ENCODE measurements at places on chromosomes 12 and 14.

DNA sequence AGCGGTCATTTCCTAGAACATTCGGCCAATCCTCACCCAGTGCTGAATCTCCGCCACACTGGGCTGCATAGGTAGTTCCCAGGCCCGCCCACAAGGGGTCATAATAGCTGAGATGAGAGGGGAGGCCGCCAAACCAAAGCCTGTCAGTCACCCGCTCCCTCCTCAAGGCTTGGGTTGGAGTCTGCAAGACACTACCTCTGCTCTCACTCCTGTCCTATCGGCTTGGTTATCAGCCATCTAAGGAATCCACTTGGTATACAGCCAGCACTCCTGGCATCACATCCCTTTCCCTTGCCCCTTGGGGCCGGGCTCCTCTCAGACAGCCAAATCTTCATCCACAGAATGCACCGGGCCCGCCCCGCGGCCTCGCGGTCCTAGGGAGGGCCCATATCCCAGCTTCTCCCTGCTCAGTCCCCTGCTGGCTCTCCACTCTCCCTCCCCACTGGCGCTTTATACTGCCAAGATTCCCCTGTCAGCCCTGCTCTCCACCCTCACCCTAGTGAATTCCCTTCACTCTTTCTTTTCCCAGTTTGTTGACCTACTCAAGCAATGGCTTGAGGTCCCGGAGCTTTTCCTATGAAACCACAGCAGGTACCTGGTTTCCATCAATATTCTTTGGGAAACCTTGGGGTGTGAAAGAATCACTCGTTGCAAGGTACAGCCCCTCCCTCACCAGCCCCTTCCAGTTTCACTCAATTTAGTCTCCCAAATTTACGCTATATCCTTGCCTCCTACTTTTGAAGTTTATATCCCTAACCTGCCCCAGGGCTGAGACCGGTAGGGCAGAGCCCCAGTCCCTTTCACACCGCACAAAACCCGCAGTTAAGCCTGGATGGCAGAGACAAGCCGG, 1.4 kb downstream of the IFFO1 start:
- DNase-seq, result peak; percentile 63

- DNase-seq, result no peak
Measured at GRCh38 chr12:115577401-115577800, 700.1 kb downstream of the MED13L start.

- DNase-seq, result peak; percentile 28
Measured at GRCh38 chr12:26122061-26122680, 2.7 kb downstream of the BHLHE41 start.

GRCh38 chr12:108151533-108152169, 22.6 kb downstream of the WSCD2 start:
- DNase-seq, result no peak

- peak; percentile 13 for DNase-seq
Measured at GRCh38 chr14:106879241-106879640, 1352.9 kb downstream of the TMEM121 start.

- no peak for DNase-seq
Measured at GRCh38 chr12:28164644-28165275, 25.5 kb upstream of the CCDC91 start.

DNA sequence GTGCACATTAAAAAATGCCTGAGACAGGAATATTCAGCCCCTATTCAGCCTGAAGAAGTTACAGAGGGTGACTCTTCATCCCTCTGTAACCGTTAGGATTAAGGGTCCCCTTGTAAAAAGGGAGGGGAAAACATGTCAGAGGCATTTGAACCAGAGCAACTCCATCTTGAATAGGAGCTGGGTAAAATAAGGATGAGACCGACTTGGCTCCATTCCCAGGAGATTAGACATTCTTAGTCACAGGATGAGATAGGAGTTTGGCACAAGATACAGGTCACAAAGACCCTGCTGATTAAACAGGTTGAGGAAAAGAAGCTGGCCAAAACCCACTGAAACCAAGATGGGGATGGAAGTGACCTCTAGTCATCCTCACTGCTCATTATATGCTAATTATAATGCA, 19.9 kb upstream of the MDM1 start:
- peak; percentile 36 for DNase-seq

DNA sequence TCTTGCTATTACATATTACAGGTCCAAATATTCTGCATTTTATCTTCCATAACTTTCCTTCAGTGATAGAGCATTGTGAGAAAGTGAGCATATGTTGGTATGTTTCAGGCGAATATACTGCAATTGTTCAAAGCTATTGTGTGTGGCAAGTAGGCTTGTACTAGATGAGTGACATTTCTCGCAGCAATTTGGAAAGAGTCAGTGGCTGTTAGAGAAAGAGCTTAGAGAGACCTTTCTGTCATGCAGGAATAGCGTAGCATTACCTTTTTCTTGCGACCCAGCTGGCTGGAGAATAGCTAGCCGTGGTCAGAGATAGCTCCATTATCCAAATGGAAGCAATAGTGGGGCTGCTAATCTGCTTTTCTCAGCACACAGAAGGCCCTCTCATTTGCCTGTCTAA, 678.5 kb upstream of the FOXG1 start:
- no peak for DNase-seq

DNA sequence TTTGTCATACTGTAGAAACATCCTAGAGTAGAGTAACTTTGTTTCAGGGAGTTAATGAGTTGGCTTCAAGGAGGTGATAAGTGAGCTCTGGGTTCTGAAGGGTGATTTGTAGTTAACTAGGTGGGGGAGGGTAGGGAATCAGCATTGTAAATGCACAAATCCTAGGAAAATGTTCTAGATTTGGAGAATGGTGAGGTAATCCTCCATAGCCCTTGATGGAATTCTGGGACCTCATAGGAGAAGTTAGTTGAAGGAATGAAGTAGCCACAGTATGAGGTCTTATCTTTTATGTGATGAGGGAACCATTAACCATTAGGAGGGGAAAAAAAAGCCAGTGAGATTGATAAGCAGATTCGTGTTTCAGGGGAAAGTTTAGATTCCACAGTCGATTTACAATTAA, 8.0 kb downstream of the CNOT2 start:
- no peak for DNase-seq

DNA sequence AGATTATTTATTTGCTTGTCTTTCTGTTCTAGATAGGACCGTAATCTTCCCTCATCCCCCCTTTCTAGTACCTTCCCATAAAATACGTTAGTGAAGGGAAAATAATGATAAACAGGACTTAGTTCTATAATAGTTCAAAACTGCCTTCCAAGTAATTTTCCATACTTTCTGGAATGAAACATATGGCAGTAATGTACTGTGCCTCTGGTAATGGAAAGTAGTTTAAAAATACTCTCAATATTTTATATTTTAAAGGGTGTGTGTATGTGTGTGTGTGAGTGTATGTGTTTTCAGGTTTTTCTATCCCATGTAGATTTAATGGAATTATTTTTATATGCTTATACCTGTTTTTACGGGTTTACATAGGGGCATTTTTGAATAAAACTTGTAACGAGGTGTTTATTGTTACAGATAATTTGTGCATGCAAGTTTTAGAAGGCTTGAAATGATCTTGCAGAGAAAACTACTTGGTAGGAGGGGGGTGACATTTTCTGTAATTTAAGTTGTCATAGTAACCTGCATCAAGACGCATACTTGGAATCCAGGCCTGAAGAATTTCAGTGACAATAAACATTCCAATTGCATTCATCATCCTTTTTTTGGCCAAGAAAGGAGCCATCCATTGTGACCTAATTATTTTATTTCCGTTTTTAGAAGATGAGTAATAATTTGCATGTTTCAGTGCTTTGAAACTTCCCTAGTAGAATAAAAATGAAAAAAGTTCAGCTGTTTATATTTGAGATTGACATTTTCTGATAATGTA, 38.9 kb downstream of the RASSF8 start:
- no peak for DNase-seq

DNA sequence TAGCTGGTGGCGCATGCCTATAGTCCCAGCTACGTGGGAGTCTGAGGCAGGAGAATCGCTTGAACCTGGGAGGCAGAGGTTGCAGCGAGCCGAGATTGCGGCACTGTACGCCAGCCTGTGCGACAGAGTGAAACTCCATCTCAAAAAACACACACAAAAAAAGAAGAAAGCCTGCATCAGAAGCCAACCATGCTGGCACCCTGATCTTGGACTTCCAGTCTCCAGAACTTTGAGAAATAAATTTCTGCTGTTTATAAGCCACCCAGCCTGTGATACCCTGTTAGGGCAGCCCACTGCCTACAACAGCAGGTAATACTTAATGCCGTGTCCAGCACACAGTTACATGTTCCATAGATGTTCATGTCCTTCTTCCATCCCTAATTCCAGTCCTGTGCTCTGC, 62.7 kb downstream of the NDUFA12 start:
- no peak for DNase-seq

DNA sequence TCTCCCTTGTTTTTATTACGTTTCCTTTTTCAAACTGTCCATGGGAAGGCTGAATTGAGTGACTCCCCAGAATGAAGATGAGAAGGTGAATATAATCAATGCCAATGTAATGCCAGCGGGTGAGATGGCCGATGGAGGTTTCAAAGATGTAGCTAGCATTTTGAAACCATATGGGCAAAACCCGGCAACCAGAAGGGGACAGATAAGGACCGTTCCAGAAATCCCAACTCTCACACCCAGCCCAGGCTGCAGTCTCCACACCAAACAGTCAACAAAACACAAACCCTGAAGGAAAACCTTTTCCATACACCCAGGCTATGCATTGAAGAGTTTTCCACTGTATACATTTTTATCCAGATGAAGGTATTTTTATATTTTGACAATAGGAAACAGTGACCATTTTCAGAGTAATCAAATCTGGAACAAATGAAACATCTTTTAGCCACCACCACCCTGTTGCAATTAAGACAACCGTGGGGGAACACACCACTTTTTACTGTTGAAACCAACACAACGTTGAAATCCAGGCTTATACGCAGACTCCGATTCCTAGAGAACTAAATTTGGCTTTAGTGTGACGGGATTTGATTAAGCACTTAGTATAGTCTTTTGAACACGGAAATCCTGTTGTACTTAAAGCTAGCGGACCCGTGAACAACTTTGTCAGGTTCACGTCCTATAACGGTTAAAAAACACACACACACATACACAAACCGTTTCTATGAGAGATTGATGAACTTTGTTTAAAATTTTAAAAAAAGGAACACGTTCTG, 19.0 kb downstream of the PHETA1 start:
- DNase-seq, result no peak

DNA sequence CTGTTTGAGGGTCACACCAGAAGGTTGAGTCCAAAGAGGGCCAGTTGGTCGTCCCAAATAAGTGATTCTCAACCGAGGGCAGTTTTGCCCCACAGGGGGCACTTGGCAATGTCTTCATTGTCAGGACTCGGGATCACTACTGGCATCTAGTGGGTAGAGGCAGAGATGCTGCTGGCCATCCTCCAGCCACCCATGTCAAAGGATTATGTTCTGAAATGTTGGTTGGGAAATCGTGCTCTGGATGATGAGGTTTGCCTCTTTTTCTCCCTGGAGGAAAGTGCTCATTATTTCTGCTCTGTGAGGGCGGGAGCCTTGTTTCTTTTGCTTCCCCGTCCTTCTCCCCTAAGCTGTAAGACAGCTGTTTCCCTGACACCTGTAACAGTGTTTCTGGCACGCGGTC, 3.6 kb downstream of the ZNF839 start:
- peak; percentile 68 for DNase-seq

GRCh38 chr14:24311837-24312615, 724 bp downstream of the LTB4R start:
- DNase-seq, result peak; percentile 34

DNA sequence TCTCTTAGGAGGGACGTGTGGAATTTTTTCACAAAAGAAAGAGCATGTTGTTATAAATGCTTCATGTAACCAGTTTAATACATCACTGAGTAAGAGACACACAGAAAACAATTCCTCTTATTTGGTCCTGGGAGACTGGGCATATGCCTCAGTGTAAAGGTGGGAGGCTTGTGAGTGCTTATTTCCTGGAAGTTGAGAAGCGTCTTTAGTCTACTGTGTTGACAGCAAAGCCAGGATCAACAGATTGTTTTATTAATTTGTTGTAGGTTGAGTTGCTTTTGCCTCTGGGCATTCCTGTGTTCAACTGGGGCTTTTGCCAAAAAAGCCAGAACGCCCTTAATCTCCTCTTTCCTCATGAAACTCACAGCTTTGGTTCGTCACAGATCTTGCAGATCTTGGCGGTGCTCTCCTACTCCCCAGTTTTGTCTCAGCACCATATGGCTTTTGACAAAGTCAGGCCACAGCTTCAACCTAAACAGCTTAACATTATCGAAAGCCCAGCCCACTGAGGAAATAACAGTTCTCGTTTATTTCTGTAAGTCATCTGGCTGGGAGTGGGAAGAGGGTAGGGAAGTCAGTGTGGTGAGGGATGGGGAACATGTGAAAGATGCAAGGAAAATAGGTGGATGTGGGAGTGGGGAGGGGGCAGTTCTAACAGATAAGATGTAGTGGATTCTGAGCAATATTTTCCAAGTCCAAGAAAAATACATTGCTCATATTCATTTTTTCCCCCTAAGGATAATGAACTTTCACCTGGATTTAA, 227.2 kb downstream of the DACT1 start:
- peak; percentile 87 for DNase-seq

DNA sequence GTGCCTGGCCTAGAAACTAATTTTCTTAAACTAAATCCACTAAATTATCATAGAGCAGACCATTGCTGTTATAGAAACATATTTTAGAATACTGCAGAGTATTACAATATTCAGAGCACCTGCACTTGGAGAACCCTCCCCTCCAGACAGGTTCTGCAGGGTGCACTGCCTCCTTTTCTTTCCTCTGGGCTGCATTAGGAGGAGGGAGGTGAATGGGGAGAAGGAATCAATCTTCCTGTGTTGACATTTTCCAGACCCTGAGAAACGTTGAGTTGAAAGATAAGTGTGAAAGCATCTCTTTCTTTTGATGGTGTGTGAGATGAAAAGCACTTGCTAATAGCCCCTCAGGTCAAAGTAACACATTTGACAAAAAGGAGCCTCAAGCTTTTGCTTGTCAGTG, 7.3 kb downstream of the SYNE2 start:
- peak; percentile 39 for DNase-seq

DNA sequence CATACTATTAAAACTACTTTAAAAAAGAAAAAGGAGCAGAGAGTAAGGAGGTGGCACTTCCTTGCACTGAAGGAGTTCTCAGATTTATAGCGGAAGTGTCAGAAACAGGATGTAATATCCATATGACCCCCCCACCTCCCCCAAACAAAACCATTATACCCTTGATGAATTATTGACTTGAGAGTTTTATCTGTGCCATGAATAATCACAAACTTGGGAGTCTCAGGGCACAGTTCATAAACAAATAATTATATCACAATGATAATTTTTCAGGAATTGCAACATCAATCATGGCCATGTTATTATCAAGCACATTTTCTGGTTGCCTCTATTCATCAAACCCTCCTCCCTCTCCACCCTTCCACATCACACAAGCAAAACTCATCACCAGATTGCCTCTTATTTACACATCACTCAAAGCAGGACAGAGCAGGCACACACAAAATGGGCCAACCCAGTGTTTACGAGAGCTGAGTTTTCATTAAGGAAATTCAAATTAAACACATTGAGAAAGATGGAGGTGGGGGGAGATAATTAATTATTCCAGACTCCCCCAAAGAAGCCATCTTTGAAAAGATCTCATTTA, 141.4 kb downstream of the EGLN3 start:
- DNase-seq, result peak; percentile 11
